Activated CD8-positive, alpha-beta T cell treated with anti-CD3 and anti-CD28 coated beads for 36 hours (primary cell): ENCODE measurements at places on chromosomes 16 and 17.

DNA sequence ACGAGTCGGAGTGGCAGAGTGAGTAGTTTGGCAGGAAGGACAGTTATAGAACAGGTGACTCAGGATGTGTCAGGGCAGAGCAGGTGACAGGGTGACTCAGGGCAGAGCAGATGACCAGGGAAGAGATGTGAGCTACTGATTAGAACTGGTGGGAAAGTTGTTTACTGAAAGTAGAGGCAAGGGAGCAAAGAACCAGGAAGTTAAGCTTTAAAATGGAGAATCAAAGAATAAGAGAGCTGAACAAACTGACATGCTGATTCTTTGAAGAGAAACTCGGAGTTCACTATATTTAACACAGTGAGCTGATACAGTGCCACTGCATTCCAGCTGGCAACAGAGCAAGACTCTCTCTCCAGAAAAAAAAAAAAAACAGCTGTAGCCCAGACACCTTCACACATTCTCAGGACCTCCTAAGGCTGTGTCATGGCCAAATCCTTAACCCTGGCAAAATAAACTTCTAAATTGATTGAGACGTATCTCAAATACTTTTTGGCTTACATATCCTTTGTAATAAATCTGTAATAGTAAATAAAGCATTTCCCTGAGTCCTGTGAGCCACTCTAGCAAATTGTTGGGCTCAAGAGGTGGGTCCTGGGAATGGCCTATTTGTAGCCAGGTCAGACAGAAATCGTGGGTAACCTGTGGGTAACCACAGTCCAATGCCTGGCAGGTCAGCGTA lies 12.3 kb upstream of the UBE2I start:
- DNase-seq, result peak; percentile 37

DNA sequence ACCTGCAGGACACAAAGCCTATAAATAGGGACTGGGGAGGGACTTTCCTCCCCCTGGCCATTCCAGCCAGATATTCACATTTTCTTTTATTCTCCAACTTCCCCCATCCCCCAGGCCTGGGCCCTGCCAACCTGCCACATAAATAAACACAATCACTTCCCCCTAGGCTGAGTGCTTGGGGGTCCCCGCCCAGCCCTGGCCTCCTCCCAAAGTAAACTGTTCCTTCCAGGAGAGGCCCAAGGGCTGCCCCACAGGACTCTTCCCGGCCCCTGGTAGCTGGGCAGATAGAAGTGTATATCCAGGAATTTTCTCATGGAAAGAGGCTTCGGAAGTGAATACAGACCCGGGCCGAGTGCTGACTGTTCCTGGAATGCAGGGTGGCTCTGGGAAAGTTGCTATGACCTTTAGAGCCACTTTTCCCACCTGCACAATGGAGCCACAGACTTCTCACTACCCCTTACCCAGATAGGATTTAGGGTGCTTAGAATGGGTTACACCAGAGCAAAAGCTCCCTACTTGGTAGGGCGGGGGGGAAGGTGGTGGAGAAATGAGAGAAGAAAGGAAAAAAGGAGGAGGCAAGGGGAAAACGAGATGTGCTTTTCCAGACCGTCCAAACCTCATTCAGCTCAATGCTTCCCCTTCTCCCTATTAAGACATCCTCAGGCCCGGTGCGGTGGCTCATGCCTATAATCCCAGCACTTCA lies 8.5 kb downstream of the CSF3 start:
- no peak for DNase-seq

- DNase-seq, result no peak
Observed at GRCh38 chr17:47774987-47775580, 42.0 kb downstream of the TBX21 start.

DNA sequence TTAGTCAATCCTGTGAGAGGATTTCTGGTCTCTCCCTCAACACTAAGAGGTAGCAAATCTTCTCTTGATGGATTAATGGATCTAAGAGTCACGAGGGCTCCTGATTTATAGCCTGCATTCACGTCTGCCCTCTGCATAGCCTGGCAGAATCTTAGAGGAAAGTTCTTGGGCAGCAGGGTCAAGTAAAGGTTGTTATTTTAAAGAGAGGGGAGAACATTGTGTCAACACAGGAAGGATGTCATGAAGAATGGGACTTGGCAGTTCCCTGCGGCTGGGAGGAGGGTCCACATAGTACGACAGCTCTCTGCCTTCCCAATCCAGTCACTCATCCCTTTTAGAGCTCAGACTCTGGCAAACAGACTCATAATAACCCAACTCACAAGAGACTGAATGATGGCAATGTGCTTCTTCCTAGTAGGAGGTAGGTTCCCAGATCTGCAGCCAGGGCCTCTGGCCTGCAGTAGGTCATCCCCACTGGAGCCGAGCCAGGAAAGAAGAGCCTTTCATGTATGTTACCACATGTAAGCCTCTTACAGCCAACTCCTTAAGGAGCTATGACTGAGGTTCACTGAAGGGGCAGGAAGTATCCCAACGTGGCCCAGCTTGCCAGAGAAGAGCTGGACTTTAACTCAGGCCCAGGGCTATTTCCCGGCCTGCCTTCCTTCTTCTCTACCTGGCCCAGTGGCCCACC lies 25.4 kb upstream of the RPTOR start:
- DNase-seq, result no peak

- no peak for DNase-seq
Observed at GRCh38 chr16:12729448-12729847, 74.2 kb downstream of the CPPED1 start.

GRCh38 chr16:522320-523096 lies 5.0 kb upstream of the CAPN15 start:
- DNase-seq, result no peak
